ENCODE measurements at places on chromosomes 6 and 20.

GRCh38 chr6:140462453-140463311 is 1088.2 kb upstream of the CITED2 start:
- peak; percentile 63 for DNase-seq

- no peak for DNase-seq
These were observed 268.3 kb downstream of the TFAP2C start for GRCh38 chr20:56897318-56897957.

DNA sequence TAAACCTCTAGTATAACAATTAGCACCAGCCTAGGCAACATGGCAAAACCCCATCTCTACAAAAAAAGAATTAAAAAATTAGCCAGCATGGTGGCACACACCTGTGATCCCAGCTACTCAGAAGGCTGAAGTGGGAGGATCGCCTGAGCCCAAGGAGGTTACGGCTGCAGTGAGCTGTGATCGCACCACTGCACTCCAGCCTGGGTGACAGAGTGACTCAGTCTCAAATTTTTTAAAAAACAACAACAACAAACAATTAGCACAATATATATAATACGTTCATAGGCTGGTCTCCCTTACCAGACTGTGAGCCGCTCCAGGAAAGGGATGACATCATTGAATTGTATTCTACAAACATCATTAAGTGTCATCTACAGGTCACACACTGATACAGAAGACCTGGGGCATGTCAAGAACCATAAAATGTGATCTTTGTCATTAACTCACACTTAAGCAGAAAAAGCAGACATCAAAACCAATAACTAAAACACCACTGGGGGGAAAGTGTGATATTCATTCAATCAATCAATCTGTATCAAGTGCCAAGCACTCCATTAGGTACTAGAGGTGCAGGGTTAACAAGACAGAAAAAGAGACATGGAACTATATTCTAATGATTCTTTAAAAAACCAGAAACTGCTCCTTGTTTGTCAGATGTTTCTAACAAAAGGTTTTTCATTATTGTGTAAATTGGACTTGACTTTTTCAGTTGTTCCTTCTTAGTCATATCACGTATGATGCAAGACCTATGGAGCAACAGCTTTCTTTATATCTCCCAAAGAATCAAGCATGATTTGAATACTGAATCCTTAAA is 17.8 kb downstream of the MAP3K5 start:
- DNase-seq = no peak

DNA sequence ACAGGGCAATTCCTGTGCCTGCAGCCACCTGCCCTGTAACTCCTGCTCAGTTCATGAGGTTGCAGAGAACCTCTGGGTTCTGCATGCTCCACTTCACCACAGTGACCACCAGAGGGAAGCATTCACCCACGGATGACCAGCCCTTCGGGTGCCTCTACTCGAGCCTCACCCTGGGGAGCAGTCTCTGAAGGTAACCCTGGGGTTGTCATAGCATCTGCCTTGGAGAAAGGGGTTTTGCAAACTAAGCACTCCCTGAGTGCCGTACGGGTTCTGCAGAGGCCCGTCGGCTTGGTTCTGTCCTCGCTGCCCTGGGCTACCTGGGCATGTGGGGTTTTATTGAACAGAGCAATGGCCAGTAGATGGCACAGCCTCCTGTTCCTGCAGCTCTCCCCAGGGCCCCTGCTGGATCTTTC is 10.2 kb upstream of the CST5 start:
- peak; percentile 11 for DNase-seq
